T-helper 9 cell (primary cell): ENCODE measurements at places on chromosomes 3 and 15.

DNA sequence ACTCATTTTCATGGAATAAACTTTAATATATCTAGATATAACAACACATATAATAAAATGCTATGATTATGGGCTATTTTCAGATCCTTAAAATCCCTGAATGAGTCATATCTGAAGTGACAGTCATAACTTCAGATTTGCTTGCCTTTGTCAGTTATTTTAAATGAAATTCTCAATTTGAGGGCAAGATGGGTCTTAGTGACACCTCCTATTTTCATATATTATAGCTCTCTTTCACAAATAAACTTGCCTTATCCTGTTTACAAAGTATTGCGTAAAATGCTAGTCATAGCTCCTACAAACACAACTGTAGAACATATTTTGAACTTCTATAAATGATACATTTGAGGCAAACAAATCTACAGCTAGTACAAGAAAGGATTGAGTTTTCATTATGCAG lies 6.2 kb upstream of the THRB start:
- no peak for DNase-seq

DNA sequence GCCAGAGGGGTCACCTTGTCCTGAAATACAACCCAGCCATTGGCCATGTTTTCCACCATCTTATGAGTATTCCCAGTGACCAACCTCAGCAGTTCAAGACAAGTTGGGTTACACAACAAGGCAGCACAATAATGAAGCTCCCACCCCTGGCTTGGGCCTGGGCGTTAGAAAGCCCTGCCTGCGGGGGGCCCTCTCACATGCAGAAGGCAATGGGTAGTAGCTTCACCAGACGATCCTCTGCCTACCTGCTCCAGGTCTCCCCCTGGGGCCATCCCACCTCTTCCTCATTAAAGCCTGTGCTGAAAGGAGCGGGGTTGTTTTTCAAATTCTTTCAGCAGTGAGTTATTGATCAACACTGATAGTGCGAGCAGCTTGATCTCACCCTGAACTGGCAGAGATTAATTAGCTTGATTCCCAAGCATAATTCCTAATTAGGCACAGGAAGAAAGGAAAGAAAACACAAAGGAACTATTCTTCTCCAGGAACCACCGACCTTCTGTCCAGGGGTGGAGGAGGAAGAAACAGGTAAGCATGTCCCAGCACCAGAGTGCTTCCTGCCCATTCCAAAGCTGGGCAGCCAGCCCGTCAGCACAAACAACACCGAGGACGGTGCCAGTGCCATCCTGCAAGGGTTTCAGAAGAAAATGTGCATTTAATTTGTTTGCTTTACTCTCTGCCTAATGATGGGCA lies 79.7 kb upstream of the CGNL1 start:
- no peak for DNase-seq

DNA sequence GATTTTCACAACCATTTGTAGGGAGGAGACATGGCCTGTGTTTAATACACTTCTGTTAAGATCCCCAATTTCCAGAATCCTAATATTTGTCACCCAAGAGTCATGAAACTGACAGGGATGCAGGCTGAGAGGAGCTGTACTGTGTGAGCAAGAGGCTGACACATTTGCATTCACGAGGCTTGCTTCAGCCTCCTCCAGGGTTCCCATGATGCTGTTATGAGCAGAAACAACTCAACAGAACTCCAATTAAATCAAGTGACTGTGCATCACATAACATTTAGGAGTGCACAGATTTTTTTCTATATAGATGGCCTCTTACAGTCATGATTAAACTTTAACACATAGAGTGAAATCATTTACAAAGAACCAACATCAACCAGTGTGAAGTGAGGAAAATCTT lies 292.3 kb upstream of the STT3B start:
- no peak for DNase-seq

DNA sequence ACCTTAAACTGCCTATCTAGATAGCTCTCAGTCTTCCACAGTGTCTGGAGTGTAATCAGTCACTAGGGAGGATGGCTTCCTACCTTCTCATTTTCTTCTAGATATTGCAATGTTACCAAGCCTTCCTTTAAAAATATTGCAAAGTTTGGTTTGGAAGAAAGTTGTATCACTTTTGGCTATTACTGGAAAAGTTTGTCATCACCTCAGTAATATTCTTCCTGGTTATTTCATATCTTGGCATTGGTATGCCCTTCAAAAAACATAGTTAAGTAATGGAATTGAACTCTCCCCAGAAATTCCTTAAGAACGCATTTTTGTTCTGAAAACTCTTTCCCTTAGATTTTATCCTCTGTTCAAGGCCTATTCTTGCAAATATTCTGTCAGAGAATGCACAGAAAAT lies 179.3 kb upstream of the MME start:
- no peak for DNase-seq

DNA sequence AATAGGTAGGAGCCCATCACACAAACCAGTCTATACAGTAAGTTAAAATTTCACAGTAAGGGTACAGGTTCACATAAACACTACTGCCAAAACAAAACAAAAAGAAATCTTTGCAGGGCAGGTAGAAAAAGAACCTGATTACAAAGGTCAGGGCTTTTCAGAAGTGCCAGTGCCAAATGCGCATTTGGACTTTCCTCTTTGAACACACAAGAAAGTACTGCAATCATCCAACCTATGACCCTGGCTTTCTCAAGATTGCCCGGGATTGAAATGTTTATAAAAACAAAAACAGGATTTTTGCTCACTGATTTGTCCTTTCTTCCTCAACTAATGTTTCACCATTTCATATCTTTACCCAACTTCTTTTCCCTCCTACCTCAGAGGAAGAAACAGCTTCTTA lies 47.4 kb downstream of the CBLB start:
- no peak for DNase-seq

DNA sequence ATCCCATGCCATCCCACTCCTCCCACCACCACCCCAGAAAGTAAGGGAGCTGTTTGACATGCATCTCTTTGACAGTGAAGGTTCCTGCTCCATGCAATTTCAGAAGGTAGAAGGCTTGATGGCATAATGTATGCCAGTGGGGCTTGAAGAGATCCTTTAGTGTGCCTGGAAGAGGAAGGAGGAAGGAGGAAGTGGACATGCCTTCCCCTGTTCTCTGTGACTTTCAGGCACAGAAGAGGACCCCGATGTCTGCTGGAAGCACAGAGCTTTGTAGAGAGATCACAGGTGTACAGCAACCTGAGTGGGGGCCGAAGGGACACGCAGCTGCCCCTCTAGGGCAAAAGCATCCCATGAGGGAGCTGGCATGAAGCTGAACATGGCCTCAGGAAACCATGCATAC lies 171.6 kb downstream of the CD47 start:
- DNase-seq: no peak

- DNase-seq: peak; percentile 7
These were observed 17.8 kb upstream of the ATP13A4 start for GRCh38 chr3:193572426-193572908.

- DNase-seq: no peak
These were observed 10.9 kb upstream of the AADACL2 start for GRCh38 chr3:151722856-151723255.

DNA sequence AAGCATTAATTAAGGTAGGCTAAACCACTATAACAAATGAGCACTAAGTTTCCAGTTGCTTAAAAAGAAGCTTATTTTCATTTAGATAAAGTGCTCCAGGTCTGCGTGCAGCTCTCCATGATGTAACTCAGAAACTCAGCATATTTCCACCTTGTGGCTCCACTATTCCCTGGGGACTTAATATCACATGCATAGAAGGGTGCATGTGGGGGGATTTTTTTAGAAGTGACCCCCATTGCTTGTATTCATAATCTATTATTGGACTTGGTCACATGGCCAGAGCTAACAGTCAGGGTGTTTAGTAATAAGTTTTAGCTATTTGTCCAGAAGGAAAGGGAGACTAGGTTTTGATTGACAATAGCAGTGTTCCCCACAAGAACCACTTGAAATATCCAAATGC lies 86.8 kb downstream of the TMCO5A start:
- DNase-seq: no peak

DNA sequence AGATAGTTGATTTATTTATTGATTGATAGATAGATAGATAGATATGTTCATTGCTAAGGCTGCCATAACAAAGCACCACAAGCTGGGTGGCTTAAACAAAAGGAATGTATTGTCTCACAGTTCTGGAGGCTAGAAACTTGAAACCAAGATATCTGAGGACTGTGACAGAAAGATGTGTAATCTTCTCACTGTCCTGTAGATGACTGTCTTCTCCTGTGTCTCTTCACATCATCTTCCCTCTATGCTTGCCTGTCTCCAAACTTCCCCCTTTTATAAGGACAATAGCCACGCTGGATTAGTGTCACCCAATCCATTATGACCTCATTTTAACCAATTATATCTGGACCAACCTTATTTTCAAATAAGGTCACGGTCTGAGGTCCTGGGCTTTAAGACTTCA lies 40.9 kb downstream of the GNB4 start:
- DNase-seq: no peak

DNA sequence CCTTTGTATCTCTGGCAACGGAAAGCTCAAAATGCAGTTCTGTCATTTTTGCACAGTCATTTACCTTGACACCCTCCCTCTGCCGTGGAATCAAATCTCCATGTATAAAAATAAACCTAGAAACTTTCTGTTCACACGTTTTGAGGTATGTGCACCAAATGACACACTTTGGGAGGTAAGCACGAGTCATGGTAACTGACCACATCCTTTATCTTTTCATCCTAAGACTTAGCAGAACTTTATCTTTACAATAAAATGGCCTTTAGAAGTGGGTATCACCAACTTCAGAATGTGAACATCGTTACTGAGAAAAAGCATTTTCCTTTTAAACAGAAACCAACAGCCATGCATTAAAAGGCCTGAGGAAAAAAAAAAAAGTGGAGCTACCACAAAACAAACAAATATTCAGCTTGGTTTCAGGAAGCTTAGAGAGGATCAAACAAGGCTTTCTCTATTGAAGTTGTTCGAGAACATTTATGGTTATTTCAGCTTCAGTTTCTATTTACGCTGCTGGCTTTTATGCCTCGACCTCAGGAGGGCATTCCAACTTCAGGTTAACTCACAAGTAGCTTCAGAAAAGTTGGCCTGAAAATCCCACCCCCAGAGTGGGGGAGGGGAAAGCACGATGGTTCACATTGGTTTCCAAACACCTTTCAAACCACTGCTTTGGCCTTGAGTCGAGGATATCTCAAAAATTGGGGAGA lies 171.1 kb upstream of the ICE2 start:
- DNase-seq: peak; percentile 14

DNA sequence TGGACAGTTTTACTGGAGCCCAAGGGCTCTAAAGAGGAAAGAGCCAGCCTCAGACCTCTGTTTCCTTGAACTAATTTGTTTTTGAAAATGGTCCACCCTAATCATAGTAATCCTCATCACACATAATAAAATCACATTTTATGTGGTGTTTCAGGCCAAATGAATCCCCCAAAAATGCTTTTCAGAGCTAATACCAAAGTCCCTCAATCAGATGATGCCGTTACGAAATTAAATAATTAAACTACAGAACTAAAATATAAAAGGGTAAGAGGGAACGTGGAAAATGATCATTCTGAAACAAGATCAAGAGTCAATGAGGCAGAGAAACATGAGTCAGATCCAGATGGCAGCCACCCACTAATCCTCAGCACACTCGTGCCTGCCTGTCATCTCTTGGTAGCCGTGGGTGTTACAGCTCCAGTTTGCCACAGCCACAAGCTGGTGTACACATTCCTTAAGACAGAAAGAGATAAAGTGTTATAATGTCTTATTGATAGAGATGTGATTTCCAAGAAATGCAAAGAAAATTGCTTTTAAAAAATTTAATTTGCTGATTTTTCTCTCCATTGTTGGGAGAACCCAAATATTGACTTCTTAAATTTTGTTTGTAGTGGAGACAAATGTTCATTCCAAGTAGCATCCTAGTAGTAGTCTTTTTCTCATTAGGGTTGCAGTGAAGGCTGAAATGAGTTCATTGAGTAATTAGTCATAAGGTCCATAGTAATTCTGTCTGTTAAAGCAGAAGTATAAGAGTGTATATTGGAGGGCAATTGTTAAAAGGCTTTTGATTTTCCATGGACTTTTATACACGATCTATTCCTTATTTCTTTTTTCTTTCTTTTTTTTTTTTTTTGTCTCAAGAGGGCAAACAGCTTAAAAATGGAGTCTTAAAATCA lies 104.2 kb downstream of the AGBL1 start:
- DNase-seq: no peak

DNA sequence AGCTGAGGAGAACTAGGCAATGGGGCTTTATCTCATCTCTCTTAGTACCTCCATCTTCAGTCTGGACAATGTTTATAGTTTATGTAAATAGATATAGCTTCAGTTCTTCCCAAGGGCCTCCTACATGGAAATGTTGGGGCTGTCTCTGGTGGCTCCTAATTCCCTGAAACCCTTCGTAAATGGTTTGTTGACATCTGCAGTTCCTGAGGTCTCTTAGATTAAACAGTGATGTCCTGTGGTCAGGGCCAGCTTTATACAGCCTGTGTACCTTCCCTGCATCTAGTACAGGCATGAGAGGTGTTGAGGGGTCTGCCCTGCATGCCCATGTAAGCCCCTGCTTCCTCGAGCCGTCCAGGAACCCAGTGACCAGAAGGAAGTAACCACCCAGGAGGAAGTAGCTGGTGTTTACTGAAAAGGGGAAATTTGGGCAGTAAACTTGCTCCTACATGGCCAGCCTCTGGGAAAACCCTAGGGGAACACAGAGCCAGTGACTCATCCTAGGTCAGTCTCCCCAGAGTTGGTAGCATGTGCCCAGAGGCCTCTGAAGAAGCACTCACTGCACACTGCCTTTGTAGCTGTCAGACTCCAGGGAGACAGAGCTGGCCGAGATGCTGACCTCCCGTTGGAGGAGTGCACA lies 4.7 kb upstream of the TBC1D2B start:
- no peak for DNase-seq

GRCh38 chr15:56821721-56822425 lies 88.6 kb upstream of the ZNF280D start:
- peak; percentile 15 for DNase-seq

- no peak for DNase-seq
These were observed 963.2 kb downstream of the ROBO2 start for GRCh38 chr3:78003090-78003489.

GRCh38 chr3:67897351-67898336 lies 243.2 kb upstream of the SUCLG2 start:
- no peak for DNase-seq

GRCh38 chr15:90820481-90820880 lies 47.9 kb upstream of the FURIN start:
- no peak for DNase-seq

GRCh38 chr3:28286595-28286994 lies 45.2 kb downstream of the CMC1 start:
- no peak for DNase-seq

GRCh38 chr3:128218548-128219257 lies 65.4 kb downstream of the EEFSEC start:
- DNase-seq: no peak
